ENCODE measurements at places on chromosomes 1 and 21. TPM values are rescaled to one million over a fixed set of nuclear protein-coding genes. Genes with fewer than 3 reads are reported as not detected.

Gene TBX19
- 3.7 TPM for total RNA-seq

DNA sequence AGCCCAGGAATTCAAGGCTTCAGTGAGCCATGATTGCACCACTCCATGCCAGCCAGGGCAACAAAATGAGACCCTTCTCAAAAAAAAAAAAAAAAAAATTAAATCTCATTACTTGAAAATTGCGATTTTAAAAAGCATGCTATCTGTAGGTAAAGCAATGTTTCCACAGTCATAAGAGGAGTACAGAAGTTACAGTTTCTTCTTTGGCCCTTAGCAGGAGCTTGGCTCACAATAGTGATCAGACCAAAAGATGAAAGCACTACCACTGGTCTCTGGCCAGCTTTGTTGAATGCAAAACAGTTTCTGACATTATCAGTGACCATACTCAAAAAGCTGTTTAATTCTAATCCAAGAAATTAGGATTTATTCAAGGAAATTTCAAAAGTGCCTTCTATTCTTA, 31.2 kb downstream of the VAV3 start:
- DNase-seq = no peak

DNA sequence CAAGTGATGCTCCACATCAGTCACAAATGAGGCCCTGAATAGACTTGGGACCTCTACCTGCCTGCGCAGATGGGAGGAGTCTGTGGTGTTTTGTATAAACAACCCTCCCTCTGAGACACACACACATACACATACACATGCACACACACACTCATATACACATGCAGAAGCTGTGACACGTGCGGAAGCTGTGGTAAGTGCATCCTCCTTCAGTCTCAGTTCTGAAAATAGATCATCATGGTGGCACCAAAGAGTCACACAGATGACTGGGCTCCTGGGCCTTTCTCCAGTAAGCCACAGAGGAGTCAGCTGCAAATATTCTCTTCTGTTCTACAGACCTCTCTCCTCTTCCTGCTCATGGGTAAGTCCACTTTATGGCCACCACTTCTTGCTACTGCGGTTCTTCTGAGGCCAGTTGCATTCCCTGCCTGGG, at the start of gene LY9:
Gene LY9 (plus strand): TSS at position 224 of the 433 bp plus-strand sequence. CDS start 14 bp downstream, at position 238.
- peak; percentile 83 for DNase-seq

DNA sequence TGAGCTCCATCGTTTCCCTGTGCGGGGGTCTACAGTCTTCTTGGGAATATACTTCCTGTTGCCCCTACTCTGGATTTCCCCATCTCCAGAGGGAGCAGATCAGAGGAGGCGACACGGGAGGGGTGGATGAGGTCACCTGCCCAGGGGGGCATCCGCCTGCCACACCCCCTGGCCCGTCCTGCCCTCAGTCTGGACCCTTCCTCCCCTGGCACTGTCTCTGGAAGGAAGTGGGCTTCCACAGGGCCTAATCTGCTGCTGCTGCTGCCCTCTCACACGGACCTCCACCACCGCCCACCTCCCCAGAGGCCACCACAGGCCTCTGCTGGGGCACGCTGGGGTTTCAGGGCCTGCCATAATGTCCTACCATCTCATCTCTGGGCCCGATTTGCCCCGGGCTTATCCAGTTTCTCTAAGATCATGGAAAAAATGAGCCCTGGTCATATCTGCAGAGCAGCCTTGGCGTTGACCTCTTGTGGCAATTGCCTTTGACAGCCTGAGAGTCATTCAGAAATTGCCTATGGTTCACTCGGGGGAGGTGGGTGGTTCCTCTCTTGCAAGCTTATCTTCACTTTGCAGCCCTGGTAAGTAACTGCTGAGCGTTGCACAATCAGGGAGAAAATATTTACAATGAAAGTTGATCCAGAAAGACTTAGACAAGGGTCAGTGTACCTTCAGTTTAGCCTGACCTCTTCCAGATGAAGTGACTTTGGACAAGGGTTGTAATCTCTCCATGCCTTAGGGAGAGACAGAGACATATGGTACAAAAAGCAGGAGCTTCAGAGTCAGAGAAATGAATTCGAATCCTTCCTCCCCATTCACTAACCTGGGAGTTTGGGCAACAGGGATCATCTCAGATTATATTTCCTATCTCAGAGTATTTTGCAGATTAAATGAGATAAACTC, 252.4 kb downstream of the TOMM20 start:
- no peak for DNase-seq

DNA sequence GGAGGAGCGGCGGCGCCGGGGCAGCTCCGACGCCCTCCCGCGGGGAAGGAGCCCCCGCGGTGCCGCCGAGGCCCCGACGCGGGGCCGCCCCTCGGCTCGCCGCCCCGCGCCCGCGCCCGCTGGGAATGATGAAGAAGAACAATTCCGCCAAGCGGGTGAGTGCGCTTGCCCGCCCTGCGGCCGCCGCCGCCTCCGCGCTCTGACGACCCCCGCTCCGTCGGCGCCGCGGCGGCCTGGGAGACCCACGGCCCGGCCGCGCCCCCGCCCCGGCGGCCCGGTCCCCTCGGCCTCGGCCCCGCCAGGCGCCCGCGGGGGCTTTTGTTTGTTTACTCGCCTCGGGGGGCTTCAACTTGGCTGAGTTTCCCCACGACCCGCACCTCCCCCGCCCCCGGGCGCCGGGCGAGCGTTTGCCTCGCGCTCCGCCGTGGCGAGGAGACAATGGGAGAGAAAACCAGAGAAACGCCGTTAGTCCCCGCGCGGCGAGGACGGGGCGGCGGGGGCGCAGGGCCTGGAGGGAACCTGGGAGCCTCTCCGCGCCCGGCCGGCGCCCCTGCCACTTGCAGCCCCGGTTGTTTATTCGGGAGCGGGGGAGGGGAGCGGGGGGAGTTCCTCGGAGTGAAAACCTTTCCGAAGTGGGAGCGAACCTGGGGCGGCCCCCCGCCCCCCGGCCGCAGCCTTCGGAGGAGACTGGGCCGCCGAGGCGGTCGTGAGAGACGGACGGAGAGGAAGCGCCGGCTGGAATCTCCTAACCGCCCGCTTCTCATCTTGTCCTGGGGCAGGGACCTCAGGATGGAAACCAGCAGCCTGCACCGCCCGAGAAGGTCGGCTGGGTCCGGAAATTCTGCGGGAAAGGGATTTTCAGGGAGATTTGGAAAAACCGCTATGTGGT, 661 bp downstream of the PLEKHO1 start:
- no peak for DNase-seq

DNA sequence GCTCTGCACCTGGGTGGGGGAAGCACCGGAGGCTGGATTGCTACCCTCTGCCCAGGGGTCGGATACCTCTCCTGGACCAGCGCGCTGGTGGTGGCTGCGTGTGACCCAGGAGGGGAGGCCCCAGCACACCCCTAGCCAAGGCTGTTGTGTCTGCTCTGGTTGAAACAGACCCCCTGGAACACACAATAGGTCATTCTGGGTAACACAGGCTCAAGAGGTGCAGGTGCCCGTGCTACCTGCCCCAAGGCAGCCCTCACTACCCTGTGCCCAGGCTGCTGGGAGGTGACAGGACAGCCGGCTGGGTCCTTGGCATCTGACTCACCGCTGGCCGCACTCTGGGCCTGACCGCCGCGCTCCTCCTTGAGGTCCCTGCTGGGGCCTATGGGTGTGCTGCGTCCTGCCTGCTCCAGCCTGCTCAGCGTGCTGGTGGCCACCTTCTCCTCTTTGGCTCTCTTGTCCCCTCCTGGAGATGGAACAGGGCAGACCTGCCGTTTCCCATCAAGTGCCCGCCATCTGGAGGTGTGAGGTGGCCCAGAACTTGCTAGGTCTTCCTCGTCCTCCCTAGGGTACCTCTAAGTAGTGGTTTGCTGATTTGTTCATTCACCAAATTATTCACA, 30.0 kb downstream of the ZBTB17 start:
- no peak for DNase-seq

GRCh38 chr1:30678209-30678608, 45.2 kb downstream of the MATN1 start:
- DNase-seq = no peak

DNA sequence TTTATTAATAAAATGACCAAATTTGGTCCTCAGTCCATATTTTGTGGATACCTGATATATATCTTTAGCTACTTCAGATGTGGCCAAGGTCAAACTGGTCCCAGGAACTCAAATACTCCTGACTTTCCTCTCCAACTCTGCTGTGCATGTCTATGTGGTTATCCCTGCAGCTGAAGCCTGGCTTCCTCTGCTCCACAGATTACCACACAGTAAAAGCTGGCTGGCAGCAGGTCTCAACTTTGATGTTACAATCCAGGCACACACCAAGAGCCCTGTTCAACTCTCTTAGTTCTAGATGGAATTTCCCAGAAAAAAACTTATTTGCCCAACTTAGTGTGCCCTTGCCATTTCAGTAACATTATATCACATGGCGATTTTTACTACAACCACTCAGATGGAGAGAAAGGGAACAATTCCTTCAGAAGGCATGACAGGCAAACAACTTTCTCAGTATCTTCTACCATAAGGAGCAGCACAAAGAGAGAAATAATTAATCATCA, 479.5 kb downstream of the PLPP3 start:
- no peak for DNase-seq

Gene FAM72A
- 33.9 TPM for total RNA-seq

- no peak for DNase-seq
Observed at GRCh38 chr1:10646347-10646861, 150.0 kb downstream of the CASZ1 start.

DNA sequence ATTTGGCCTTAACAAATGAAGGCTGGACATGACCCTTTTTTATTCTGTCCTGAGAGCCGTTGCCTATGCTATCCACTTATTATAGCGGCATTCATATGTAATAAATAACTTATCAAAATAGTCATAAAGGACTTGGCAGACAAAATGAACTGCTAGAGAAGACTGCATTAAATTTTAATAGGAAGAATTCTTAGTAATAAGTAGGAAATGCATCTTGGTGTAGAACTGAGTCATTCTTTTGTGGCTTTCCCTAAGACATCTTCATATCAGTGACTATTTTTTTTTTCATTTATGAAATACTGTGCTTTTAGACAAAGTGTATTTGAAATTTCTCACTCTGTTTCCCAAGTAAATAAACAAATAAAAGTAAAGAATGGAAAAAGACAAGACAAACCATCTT, 45.6 kb downstream of the PBX1 start:
- DNase-seq = no peak

GRCh38 chr1:9594471-9595155, 5.9 kb downstream of the TMEM201 start:
- DNase-seq = peak; percentile 53

All from natural killer cell treated with Interleukin-12 subunit alpha and Interleukin-12 subunit beta and Interleukin-15 and Interleukin-18, amount 100 ng/mL, for 72 hours (primary cell).